ENCODE measurements at places on chromosomes 5 and 9. TPM values are rescaled to one million over a fixed set of nuclear protein-coding genes. Genes with fewer than 3 reads are reported as not detected.

The AGXT2 gene
- not detected for total RNA-seq

The FGF18 gene
- total RNA-seq, result not detected

DNA sequence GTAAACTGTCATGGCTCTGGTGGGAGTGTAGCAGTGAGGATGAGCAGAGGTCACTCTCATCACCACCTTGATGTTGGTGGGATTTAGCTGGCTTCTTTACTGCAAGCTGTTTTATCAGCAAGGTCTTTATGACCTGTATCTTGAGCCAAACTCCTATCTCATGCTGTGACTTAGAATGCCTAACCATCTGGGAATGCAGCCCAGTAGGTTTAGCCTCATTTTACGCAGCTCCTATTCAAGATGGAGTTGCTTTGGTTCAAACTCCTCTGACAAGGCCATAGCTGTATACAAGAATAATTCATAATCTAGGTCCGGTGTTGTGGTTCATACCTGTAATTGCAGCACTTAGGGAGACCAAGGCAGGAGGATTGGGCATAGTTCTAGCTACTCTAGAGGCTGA, 85.1 kb downstream of the ARRDC3 start:
- no peak overlapping the region for H3K4me3 ChIP-seq
- H3K27ac ChIP-seq, result no peak overlapping the region
- no peaks in the 10 kb centered on the region for H3K4me1 ChIP-seq
- no peaks in the 10 kb centered on the region for H3K36me3 ChIP-seq
- no peaks in the 10 kb centered on the region for H3K27me3 ChIP-seq

DNA sequence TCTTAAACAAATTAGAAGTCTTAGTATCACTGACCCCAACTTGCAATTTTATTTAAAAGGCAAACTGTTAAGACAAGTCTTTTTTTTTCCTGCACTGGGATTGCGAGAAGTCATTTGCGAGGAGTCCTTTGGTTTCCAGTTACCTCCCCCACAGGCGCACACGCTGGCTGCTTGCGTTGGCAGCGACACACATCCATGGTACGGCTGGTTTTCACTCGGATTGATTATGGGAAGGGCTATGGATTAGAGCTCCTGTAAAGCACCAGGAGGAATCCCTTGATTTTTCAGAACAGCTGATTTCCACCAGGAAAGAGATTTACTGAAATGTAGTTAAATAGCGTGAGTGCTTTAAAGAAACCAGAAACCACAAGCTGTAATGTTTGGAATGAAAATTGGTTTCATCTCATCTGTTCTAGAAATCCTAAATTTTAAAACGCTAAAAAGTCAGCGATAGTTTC, 737 bp downstream of the SLC1A3 start:
- H3K4me3 ChIP-seq, result no peak overlapping the region
- no peaks in the 10 kb centered on the region for H3K36me3 ChIP-seq
- H3K27me3 ChIP-seq, result no peaks in the 10 kb centered on the region
- H3K4me1 ChIP-seq, result no peaks in the 10 kb centered on the region
- no peak overlapping the region for H3K27ac ChIP-seq

- no peaks in the 10 kb centered on the region for H3K27me3 ChIP-seq
- no peak for DNase-seq
- H3K4me3 ChIP-seq, result no peak overlapping the region
- H3K27ac ChIP-seq, result no peak overlapping the region
Measured at GRCh38 chr5:31936683-31937082, 237.4 kb downstream of the GOLPH3 start.

GRCh38 chr9:113222482-113222841, 1.1 kb downstream of the SLC31A1 start:
- H3K4me1 ChIP-seq, result peaks cover 10% of the 10 kb centered on the region
- H3K27me3 ChIP-seq, result no peaks in the 10 kb centered on the region
- no peak for DNase-seq
- H3K4me3 ChIP-seq, result no peak overlapping the region
- no peak overlapping the region for H3K27ac ChIP-seq

DNA sequence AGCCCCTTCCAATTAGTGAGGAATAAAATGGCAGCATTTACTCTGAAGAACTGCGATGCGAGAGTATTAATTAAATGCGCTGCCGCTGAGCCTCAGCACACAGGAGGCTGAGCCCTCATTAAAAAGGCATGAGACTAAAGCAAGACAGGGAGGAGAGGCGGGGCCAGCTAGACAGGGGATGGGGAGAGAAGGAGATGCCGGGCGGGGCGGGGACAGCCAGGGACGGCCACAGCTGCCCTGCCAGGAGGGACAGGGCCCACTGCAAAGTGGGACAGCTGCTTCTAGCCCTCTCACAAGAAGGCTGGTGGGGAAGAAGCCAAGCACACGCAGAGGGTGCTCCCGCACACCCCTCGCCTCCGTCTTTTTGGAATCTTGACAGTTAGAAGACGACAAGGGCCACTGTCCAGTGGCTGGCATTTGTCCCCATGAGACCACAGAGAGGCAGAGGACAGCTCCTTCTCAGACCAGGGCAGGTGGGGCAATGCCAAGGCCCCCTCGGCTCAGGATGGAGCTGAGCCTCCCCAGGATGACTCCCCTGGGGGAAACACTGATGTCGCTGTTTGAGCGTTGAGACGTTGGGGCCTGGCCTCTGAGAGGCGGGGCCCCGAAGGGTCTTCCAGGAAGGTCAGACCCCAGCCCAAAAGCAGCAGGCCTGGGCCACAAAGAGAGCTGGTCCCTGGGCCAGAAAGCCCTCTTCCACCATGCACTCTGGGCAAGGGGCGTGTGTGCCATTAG, 26.9 kb downstream of the ADAMTS2 start:
- no peak for DNase-seq
- H3K4me3 ChIP-seq, result no peak overlapping the region
- H3K4me1 ChIP-seq, result no peaks in the 10 kb centered on the region
- H3K27ac ChIP-seq, result no peak overlapping the region
